ENCODE measurements at places on chromosomes 16 and 17.

- no peak for DNase-seq
Measured at GRCh38 chr16:65113441-65113840, 8.4 kb downstream of the CDH11 start.

DNA sequence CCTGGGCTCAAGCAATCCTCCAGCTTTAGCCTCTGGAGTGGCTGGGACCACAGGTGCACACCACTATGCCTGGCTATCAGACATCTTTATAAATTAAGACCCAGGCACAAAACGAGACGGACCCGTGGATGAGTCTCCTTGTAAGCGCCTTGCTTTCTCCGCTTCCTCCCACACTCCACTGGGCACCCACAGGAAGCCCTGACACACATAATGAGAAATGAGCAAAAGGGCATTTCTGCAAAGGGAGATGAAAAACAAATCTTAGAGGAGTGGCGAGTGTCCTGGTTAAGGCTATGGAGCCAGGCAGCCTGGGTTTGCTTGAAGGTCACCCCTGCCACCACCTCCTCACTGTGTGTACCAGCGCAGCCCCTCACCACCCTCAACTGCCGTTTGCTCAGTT, 56.3 kb downstream of the XYLT1 start:
- peak; percentile 36 for DNase-seq

DNA sequence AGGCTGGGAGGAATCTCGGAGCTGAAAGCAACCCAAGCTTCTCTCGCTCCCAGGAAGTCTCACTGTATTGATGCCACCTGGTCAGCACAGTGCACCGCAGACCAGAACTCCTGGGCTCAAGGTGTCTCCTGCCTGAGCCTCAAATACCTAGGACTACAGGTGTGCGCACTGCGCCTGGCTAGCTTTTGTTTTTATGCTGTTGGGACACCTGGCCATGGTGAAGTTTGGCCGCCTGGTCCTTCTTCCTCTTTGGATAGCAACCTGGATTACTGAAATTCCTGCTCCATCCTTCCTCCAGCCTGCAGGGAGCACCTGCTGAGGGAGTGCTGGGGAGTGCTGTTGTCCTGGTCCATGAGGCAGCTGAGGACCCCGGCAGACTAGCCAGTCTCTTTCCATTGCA, 56.6 kb downstream of the COTL1 start:
- no peak for DNase-seq

GRCh38 chr17:43900858-43901754, 6.2 kb downstream of the MPP2 start:
- DNase-seq, result peak; percentile 40

DNA sequence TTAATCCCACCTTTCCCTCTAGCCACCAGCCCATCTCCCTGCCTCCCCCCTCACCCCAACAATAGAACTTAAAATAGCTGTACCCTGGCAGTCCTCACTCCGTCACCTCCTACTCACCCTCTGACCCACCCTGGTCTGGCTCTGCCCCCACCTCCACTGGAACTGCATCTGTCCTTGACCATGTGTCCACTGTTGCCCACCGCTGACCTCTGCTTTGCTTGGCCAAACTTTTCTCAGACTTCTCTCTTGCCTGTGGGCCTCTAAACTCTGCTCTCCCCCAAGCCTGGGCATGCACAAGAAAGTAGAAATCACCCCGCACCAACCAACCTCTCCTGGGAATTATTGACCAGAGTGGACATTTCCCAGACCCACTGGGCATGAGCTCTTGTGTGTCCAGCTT, 169.8 kb downstream of the WSCD1 start:
- DNase-seq, result no peak

DNA sequence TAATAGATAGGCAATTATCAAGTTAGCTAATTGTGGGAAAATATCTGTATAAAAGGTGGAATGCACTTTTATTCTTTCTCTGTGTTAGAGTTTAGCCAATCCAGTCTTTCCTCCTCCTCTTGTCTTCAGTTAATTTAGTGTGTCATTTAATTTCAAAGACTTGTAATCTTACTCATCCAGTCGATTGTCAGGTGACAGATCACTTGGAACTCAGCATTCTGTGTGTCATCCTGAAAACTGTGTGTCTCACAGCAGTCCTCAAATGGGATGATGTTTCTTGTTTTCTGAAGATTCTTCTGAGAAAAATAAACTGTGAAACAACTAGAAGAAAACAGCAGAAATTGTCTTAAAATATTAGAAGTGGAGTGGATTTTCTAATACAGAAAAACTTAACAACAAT, 290 bp upstream of the KRTAP4-1 start:
- no peak for DNase-seq

All from KBM-7 (cell line).